ENCODE measurements at places on chromosomes 1 and 21. TPM values are rescaled to one million over a fixed set of nuclear protein-coding genes. Genes with fewer than 3 reads are reported as not detected.

DNA sequence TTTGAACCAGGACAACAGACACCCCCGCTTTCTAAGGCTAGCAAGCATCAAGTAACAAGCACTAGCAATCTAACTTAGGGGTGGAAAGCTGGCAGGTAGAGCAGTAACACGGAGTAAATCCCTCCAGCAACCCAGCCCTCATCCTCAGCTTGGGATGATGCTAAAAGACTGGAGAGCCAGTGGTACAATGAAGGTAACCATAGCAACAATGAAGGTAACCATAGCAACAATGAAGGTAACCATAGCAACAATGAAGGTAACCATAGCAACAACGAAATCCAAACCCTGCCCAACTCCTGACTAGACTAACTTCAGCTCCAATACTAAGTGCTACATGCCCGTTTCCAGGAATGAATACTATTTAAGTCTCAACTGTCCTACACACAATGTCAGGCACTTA is 22.2 kb upstream of the EIF4G3 start:
- no peak for DNase-seq

DNA sequence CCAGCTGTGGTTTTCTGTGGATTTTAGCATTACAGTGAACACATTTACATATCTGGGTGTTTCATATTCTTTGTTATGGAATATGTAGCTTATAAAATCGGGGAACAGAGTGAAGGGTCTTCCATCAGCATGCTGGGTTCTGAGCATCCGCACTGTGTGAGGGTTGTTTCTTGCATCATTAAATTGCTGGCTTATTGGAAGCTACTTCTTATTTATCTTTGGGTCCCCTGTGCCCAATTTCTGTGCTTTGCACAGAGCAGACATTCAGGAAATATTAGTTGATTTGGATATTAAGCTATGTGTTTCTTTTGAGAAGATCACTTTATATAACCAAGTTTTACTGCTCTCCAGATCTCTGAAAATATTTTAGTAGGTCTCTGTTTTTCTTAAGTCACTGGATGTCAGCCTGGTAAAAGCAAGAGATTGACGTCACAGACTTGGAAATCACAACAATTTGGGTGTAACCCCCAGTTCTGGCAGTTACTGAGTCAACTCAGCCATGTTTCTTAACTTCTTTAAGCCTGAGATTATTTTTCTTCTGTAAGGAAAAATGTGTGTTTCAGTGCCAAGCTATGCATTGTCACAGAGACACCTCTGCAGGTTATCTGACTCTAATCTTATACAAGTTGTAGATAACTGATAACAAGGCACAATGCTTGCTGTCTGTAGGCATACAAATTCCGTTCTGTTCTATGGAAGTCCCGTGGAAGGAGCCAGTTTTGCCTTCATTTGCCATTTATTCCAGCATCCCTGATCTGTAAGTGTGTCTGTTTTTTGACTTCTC is 258.3 kb upstream of the KAZN start:
- peak; percentile 86 for DNase-seq

DNA sequence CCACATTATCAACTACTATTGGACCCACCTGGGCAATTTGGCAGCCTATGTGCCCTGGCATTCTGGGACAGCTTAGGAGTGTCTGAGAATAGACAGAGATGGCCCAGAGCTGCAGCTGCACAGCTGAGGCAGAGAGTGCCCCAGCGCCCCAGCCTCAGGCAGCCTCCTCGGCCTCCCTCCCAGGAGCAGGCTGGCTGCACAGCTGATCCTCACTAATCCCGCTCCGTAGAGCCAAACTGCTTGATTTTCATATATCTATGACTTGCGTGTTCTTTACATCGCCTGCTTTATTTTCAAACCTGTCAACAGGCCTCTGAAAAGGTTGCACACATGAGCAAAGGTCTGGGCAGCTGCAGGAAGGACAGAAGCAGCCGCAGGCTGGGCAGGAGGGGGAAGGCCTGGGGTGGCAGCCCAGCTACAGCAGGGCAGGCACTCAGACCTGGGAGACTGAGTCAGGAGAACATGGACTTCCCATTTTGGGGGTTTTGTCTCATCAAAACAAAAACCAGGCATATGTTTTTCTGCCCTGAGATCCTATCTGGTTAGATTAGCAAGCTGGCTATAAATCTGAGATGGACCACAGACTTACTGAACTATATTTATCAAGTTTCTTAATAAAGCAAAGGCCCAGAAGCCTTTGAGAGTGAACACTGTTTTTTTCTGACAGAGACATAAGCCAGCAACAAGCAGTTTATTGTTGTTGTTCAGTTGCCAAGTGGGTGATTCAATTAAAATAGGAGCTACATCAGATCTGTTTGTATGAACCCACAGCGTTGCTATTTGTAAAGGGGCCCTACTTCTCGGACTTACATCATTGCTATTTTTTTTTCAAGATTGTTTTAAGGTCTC is 301.8 kb upstream of the DUSP10 start:
- peak; percentile 73 for DNase-seq

Gene KRTAP10-12
- not detected for polyA plus RNA-seq

Gene ILDR2
- polyA plus RNA-seq = 2.2 TPM

Gene TNFAIP8L2
- 2.1 TPM for polyA plus RNA-seq

Gene TACSTD2
- polyA plus RNA-seq = 6.4 TPM
